ENCODE measurements at places on chromosomes 16 and 17.

DNA sequence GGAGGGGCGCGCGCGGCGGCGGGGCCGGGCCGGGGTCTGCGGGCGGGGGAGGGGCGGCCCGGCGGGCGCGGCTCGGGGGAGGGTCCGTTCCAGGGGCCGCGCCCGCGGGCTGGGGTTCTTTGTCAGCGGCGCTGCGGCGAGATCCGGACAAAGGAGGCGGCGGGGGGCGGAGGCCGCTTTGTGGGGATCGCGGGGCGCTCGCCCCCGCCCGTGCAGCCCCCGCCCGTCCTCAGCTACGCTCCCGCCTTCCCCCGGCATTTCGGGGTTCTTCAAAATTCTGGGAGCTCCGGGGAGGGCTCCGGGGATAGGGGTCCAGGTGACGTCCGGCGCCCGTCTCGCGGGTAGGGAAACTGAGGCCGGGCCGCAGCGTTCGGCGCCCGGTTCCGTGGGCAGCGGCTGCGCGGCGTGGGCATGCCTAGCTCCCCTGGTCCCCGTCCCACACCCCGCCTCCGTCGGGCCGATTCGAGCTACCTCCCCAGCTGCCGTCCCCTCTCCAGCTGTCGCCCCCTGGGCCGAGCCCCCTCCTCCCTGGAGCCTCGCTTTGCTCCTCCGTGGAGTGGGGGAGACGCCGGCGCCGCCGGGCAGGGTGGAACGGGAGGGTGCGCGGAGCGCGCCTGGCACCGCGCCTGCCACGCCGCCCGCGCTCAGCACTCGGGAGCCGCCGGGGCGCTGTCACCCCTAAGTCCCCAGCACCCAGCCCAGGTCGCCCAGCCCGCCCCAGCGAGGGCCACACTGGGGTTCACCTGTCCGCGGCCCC lies 546 bp downstream of the SNN start:
- DNase-seq, result no peak

DNA sequence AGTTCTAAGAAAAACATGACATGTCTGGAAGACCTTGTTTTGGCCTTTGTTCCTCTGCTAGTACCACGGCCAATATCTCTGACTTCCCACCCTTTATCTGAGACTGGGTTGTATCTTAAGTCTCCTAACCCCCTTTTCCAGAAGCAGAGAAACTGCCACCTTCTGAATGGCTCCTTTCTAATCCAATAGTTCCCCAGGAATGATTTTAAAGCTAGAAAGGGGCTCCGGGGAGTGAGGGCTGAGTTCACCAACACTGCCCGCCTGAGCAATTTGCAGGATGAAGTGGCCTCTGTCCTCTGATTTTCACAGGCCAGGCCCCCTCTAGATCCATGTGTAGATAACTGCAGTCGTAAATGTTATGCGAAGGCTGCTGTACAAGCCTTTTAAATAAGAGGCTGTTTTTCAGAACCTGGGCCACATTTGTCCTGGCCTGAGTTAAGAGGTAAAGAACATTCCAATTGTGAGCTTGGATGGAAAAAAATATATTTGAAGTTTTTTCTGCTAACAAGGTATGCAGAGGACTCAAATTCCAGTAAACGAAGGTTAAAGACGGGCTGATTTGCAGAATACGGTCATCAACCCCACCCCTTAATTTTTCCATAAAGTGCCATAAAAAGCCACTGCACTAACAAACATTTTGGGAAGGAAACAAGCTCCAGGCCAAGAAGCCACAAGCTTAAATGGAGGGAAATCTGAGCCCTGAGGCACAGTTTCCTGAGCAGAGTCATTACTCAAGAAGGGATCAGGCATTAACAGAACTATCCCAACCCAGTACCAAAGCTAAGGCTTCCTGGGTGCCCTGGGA lies 117.0 kb upstream of the MAF start:
- DNase-seq, result no peak

DNA sequence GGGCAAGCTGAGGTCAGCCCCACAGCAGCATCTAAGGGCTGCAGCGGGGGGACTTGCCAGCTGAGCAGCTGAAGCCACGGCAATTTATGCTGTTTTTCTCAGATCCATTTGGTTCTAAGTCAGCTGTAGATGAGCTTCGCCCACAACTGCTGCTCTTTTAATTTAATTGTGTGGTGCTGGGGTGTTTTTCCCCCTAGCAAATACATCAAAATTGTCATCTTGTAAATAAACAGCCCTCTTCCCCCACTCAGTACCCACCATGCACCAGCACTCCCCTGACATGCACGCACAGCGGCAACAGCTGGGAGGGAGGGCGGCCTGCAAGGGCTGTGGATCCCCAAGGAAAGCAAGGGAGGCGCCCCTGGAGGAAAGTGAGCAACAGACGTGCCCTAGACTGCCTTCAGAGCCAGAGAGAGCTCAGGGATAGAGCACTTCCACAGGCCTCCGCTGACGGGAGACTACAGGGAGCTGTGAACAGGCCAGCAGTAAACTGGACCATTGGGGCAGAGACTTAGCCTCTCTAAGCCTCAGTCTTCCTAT lies 149.5 kb downstream of the TMEM132E start:
- no peak for DNase-seq

DNA sequence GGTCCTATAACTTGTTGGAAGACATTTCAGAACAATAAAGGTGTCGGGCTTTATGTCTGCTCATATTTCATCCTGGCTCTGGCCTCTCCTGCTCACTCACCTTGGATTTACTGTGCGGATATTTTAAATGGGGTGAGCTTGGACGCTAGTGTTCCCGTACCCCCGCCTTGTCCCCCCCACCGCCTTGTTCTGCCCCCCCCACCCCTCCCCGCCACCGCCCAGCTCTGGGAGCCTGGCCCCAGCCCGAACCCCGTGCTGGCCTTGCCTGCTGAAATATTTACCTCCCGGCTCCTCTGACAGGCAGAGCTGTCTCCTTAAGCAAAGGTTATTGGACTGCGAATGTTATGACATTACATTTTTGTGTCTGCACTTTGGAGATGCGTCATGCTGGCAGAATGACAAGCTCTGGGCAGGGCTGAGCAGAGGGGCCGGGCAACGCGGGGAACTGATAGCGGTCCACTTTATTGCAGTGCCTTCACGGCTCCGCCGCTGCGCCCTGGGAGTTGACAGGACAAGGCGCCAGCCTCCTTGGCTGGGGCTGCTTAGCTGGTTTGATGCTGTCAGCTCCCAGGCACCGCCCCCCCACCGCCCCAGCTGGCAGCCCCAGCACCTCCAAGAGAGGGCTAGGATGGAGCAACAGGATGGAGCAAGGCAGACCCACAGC lies 222.5 kb upstream of the GSE1 start:
- DNase-seq, result no peak

- no peak for DNase-seq
Measured at GRCh38 chr17:49727380-49727779, 19.6 kb upstream of the SLC35B1 start.

DNA sequence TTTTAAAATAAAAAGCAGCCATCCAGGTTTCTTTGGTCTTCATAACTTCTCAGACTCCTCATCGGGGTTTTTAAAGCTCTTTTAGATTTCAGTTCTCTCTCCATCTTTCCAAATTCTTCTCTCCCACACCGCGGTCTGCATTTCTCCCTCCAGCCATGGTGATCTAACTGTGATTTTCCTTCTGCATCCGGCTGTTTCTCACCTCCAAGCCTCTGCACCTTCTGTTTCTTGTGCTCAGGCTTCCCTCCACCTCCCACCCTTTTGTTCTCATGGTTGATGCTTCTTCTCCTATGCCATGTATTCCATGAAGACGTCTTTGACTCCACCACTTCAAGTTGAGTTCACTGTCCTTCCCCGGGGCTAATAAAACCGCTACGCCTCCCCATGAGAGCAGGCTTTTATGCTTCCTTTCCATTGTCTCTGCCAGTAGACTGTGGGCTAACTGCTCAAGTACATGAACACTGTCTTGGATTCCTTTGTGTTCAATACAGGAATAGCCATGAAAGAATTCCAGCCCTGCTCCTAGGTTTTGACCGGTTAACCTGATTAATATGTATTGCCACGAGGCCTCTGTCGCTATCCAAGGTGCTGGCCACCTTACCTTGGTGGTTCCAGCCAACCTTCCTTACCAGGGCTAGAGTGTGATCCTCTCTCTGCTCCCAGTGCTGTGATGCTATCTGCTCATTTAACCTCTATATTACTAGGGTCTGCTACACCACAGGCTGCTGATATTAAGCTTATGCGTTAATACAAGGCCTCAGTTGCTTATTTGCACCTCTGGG lies 625.1 kb downstream of the HS3ST4 start:
- DNase-seq, result no peak
